Activated CD4-positive, CD25-positive, alpha-beta regulatory T cell (primary cell): ENCODE measurements at places on chromosomes 5 and 9.

GRCh38 chr5:84253946-84254345, 130.7 kb downstream of the EDIL3 start:
- no peak for DNase-seq

DNA sequence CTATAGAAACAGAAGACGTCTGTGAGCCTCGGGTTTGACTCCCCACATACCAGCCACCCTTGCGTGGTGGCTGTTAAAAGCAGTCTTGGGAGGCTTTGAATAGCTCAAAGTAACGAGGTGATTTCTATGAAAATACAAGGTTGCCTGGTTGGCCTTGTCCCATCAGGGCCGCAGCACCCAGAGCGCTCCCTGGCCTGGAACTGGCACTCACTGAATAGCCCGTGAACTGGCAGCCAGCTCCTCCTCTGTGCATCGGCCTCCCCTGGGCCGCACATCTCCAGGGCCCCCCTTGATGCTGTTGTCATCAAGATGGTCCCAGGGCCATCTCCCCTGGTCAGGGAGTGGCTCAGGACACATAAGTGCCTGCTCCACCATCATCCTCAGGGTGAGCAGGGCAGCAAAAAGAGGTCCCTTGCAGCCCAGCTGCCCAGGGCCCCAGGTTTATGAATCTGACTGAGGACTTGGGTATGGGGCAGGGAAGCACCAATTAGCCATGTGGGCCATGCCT, 144.6 kb upstream of the PPP1R26 start:
- DNase-seq, result no peak

GRCh38 chr5:170442921-170443320, 53.8 kb upstream of the KCNMB1 start:
- no peak for DNase-seq

DNA sequence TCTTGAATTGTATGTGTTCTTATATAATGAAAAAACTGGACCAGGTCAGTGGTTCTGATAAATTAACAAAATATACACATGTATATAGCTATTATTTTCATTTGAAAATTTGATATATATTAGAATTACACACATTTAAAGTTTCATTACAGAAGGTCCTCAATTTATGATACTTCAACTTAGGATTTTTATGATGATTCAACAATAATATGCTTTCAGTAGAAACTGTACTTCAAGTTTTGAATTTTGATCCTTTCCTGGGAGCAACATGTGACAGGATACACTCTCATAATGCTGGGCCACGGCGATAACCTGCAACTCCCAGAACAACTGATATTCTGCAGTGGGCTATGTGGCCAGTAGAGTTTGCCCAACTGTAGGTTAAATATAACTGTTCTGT, 344.7 kb downstream of the TAF11L14 start:
- no peak for DNase-seq

DNA sequence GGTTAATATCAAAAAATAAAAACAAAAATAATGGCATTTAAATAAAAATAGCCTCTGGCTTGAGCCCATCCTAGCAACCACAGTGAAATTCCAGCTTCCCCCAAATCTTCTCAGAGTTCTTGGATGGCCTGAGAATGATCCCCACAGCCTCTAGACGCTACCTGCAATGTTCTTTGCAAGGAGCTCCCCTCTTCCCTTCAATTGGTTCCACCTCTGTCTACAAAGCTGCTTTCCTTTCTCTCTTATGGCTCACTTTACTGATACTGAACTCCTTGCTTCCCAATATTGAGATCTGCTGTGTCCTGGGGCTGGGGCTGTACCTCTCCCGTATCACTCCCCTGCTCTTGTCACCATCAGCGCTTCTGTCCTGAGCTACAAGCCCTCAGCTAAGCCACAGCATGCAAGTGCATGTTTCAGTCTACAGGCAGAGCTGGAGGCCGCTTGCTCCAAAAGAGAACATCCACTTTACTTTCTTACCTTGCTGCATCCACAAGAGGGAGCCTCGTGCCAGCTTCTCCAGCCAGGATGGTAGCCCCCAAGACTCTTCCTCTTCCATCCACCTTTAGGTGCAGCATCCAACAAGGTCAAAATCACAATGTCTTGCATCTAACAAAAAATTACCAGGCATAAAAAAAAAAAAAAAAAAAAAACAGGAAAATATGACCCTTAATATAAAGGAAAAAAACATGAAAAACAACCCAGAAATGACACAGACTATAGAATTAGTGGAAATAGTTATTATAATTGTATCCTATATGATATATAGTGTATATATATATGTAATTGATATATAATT, 57.4 kb upstream of the PRSS3 start:
- DNase-seq, result no peak

- DNase-seq, result no peak
Measured at GRCh38 chr5:172630082-172630481, 11.0 kb upstream of the NEURL1B start.

DNA sequence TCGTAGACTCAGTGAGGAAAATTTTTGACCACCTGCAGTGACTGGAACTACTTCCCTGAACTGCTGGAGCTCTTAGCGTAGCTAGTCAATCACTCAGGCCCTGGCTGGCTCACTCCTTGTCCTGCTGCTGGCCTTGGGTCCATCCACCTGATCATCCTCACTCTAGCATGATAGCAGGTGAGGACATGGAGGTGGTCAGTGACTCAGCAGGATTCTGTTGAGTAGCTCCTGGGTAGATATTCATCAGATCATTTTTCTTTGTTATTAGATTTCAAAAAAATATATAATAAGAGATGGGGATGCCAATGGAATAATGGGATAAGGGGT, 25.0 kb upstream of the SEMA4D start:
- no peak for DNase-seq

GRCh38 chr5:174247301-174247700, 201.8 kb downstream of the NSG2 start:
- no peak for DNase-seq

- no peak for DNase-seq
Measured at GRCh38 chr5:58074717-58075116, 385.2 kb downstream of the PLK2 start.

- DNase-seq, result no peak
Measured at GRCh38 chr9:68668127-68668526, 36.9 kb upstream of the PIP5K1B start.

DNA sequence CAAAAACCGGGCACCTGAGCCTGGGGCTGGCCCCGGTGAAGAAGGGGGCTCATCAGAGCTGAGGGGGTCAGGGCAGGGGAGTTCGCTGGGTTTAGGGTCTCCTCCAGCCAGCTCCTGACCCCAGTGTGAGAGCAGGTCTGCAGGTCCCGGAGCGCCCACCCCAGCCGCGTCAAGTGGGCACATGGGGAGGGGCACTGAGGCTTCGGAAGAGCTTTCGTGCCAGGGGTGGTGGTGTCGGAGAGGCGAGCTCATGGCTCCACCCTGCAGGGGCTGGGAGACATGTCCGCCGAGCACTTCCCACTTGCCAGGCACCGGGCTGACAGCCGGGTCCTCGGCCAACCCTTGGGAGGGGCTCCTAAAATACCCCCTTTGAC, 13.2 kb downstream of the VAV2 start:
- no peak for DNase-seq
